ENCODE measurements at places on chromosomes 2 and 18. TPM values are rescaled to one million over a fixed set of nuclear protein-coding genes. Genes with fewer than 3 reads are reported as not detected.
A peak's percentile ranks its signal among the peaks of the same experiment; 100 is the strongest.

Gene ANKRD62
- not detected for total RNA-seq

Gene FAHD2A
- total RNA-seq = 25.8 TPM

Gene KIF3C
- total RNA-seq = 58.8 TPM

Gene GALNT3
- 22.6 TPM for total RNA-seq

Gene TMEM87B
- 9.6 TPM for total RNA-seq

Gene SPOPL
- total RNA-seq = 14.5 TPM

- no peak overlapping the region for H3K27ac ChIP-seq
- H3K36me3 ChIP-seq = no peaks in the 10 kb centered on the region
- peak; percentile 45 for DNase-seq
- no peaks in the 10 kb centered on the region for H3K27me3 ChIP-seq
- no peak overlapping the region for H3K4me3 ChIP-seq
- no peaks in the 10 kb centered on the region for H3K4me1 ChIP-seq
These were observed 16.1 kb upstream of the ALLC start for GRCh38 chr2:3641841-3642421.

- no peak for DNase-seq
- H3K36me3 ChIP-seq = no peaks in the 10 kb centered on the region
- H3K4me3 ChIP-seq = no peak overlapping the region
- no peaks in the 10 kb centered on the region for H3K27me3 ChIP-seq
- no peaks in the 10 kb centered on the region for H3K4me1 ChIP-seq
These were observed 275.1 kb downstream of the TGIF1 start for GRCh38 chr18:3725115-3725514.

DNA sequence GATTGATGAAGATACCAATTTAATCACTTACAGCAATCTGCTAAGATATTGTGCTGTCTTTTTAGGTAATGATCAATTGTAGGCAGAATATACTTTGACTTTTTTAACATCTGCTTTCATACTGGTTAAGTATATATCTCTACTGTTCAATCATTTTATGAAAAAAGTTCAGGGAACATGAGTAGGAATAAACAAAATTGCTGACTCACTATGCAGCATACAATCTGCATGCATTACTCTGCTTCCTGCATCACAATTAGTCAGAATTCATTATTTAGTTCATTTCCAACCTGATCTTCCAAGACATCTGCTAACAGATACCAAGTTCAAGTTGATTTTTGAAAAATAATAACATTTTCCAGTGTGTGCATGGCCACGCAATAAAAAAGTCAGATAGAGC is 1430.4 kb upstream of the LRRTM1 start:
- no peaks in the 10 kb centered on the region for H3K36me3 ChIP-seq
- no peak overlapping the region for H3K27ac ChIP-seq
- no peaks in the 10 kb centered on the region for H3K4me1 ChIP-seq
- no peak overlapping the region for H3K4me3 ChIP-seq

- no peak overlapping the region for H3K27ac ChIP-seq
- no peak for DNase-seq
- 0 out of 2 replicates have a peak, but pooled peaks cover 1% of the 10 kb centered on the region for H3K4me1 ChIP-seq
- H3K36me3 ChIP-seq = no peaks in the 10 kb centered on the region
- H3K27me3 ChIP-seq = no peaks in the 10 kb centered on the region
- no peak overlapping the region for H3K4me3 ChIP-seq
These were observed 50.8 kb upstream of the PEX13 start for GRCh38 chr2:60966507-60967405.

- no peak for DNase-seq
- no peaks in the 10 kb centered on the region for H3K27me3 ChIP-seq
- H3K36me3 ChIP-seq = no peaks in the 10 kb centered on the region
These were observed 59.2 kb upstream of the KLF7 start for GRCh38 chr2:207224791-207225482.

DNA sequence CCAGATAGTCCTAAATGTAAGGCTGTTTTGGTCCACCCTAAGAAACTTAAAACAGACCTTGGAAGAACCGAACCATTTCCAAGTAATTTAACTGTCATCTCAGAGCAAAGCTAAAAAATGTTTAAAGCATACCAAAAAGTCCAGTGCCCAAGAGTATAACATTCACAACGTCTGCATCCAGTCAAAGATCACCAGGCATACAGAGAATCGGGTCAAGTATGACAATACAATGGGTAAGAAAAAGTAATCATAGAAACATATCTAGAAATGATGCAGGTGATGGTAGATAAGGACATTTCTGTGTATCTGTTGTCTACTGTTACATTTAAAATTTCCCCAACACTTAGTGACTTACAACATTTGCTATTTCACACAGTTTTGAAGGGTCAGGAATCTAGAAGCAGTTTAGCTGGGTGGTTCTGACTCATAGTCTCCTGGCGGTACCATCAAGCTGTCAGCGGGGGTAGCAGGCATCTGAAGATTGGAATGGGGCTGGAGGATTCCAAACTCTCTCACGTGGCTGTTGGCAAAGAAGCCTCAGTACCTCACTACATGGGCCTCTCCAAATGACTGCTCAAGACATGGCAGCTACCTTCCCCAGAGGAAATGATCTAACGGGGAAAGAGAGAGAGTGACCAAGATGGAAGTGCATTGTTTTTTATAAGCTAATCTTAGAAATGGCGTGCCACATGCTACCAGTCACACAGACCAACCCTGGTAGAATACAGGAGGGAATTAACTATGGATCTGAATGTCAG is 36.6 kb upstream of the DYNC2LI1 start:
- no peaks in the 10 kb centered on the region for H3K27me3 ChIP-seq
- no peak for DNase-seq
- H3K27ac ChIP-seq = no peak overlapping the region
- no peaks in the 10 kb centered on the region for H3K36me3 ChIP-seq
- no peaks in the 10 kb centered on the region for H3K4me1 ChIP-seq

DNA sequence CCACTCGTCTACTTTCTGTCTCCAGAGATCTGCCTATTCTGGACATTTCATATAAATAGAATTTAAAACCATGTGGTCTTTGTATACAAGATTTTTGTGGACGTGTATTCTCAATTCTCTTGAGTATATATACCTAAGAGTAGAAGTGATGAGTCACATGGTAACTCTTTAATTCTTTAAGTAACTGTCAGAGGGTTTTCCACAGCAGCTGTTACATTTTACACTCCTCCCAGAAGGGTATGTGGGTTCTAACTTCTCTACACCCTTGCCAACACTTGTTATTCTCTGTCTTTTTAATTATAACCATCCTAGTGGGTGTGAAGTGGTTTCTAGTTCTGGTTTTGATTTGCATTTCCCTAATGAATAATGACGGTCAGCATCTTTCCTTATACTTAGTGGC is 70.9 kb downstream of the MAP3K20 start:
- H3K27me3 ChIP-seq = no peaks in the 10 kb centered on the region
- H3K36me3 ChIP-seq = no peaks in the 10 kb centered on the region
- no peak for DNase-seq
- no peak overlapping the region for H3K4me3 ChIP-seq
- H3K4me1 ChIP-seq = no peaks in the 10 kb centered on the region

GRCh38 chr2:21423854-21424253 is 300.1 kb downstream of the TDRD15 start:
- H3K4me3 ChIP-seq = no peak overlapping the region
- no peak for DNase-seq
- no peaks in the 10 kb centered on the region for H3K27me3 ChIP-seq
- no peaks in the 10 kb centered on the region for H3K4me1 ChIP-seq

GRCh38 chr18:79367480-79367879 is 28.2 kb upstream of the NFATC1 start:
- no peaks in the 10 kb centered on the region for H3K4me1 ChIP-seq
- no peak overlapping the region for H3K4me3 ChIP-seq
- H3K27ac ChIP-seq = no peak overlapping the region
- no peaks in the 10 kb centered on the region for H3K36me3 ChIP-seq
- H3K27me3 ChIP-seq = no peaks in the 10 kb centered on the region

- no peaks in the 10 kb centered on the region for H3K4me1 ChIP-seq
- H3K4me3 ChIP-seq = no peak overlapping the region
- no peaks in the 10 kb centered on the region for H3K36me3 ChIP-seq
- H3K27ac ChIP-seq = no peak overlapping the region
These were observed 59.2 kb downstream of the SGPP2 start for GRCh38 chr2:222483513-222484039.

DNA sequence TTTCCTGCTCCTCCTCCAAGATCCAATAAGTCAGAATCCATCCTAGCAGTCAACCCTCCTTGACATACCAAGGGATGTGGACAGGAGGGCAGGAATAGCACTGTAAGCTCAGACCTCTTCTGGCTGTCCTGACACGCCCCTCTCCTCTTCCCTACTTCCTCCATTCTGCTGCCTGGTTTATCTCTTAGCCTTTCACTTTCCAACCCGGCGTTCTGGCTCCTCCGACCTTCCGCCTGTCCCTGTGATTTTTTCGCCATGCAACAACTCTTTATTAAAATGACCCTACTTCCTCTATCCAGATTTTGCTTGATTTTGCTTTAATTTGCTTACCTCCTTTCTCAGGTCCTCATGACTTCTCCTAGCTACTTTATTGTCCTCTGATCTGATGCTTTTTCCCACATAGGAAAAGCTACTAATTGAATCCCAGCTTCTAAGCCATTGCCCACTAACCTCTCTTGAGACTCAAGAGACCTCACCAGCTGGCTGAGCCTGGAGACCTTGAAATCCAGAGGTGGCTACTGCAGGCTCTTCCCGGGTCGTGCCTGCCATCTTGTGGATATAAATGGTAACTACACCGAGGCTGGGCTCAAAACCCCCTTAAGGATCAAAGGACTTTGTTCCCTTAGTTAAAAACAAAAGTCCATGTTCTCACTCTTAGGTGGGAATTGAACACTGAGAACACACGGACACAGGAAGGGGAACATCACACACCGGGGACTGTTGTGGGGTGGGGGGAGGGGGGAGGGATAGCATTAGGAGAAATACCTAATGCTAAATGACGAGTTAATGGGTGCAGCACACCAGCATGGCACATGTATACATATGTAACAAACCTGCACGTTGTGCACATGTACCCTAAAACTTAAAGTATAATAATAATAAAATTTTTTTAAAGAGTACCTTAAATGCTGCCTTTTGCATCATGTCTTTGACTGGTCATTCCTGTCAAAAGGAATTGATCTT is 139.4 kb downstream of the AKAIN1 start:
- no peaks in the 10 kb centered on the region for H3K36me3 ChIP-seq
- no peak overlapping the region for H3K4me3 ChIP-seq
